Stimulated activated CD8-positive, alpha-beta memory T cell treated with anti-CD3 and anti-CD28 coated beads, Interleukin-15, amount 100 ng/mL, for 4 hours (primary cell): ENCODE measurements at places on chromosomes 13 and 19.

DNA sequence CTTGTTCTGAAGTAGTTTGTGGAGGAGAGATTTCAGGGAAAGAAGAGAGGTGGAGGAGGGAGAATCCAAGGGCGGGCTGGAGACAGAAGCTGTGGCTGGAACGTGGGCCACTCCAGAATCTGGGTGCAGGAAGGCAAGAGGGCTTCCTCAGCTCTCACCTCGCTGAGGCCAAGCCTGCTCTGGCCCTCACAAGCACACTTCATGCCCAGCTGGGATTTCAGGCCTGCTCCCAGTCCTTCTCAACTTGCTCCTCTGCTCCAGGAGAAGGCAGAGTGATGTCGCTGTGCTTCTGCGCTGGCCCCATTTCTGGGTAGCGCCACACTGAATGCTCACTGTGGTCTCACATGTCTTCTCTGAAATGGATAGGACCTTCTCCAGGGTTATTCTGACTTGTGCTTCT is 328.8 kb downstream of the FGF9 start:
- DNase-seq: no peak

DNA sequence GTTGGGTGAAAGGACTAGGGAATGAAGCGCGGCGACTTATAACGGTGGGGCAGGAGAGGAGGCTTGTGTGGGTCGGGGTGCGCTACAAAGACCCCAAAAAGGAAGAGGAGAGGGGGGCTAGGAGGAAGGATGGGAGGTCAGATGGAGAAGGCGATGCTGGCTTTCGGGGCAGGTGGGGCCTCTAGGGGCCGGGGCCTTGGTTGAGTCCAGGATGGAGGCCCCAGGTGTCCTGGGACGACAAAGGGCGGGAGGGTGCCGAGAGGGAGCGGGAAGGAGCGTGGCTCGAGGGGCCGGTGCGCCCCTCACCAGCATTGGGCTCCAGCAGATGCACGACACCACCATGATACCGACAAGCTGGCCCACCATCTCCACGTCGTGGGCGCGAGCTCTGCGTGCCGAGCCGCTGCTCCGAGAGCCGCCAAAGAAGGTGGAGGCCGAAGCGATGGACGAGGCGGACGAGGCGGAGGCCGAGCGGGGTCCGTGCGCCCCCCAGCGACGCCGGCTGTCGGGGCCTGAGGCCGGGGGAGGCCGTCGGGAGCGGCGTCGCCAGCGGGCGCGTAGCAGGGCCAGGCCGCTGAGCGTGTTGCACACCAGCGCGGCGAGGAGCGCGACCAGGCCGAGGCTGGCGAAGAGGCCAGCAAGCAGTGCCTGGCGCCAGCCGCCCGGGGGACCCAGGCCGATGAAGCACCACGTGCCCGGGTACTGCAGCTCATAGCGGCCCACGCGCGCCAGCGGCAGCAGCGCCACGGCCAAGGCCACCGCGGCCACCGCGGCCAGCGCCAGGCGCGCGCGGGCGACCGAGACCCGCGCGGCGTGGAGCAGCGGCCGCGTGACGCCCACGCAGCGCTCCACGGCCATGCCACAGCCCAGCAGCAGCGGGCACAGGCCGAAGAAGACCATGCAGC is 1.8 kb downstream of the PTGER1 start:
- no peak for DNase-seq

DNA sequence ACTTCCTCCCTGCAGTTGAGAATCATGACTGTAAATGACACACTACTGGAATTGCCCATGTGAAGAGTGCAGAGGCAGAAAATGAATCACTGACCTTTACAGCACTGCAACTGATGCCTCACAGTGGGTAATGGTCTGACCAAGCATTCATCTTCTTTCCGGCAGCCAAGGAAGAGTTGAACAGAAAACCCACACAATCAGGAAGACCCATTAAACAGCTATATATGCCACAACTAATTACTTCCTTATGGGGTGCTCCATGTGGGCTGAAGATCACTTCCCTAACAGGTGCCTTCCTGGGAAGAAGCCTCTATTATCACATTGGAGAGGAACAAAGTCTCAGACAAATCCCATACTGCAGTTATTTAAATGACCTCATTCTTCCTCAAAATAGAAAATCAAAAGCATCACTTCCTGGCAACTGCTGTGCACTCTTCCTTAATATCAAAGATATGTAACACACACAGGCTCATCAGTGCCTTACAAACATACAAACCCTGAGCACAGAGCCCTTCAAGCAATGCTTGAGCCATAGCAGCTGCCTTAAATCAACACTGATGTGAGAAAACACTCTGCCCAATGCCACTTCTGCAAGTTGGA is 45.8 kb downstream of the RUBCNL start:
- DNase-seq: no peak

- no peak for DNase-seq
These were observed 485.3 kb downstream of the SLITRK6 start for GRCh38 chr13:85313761-85314503.

DNA sequence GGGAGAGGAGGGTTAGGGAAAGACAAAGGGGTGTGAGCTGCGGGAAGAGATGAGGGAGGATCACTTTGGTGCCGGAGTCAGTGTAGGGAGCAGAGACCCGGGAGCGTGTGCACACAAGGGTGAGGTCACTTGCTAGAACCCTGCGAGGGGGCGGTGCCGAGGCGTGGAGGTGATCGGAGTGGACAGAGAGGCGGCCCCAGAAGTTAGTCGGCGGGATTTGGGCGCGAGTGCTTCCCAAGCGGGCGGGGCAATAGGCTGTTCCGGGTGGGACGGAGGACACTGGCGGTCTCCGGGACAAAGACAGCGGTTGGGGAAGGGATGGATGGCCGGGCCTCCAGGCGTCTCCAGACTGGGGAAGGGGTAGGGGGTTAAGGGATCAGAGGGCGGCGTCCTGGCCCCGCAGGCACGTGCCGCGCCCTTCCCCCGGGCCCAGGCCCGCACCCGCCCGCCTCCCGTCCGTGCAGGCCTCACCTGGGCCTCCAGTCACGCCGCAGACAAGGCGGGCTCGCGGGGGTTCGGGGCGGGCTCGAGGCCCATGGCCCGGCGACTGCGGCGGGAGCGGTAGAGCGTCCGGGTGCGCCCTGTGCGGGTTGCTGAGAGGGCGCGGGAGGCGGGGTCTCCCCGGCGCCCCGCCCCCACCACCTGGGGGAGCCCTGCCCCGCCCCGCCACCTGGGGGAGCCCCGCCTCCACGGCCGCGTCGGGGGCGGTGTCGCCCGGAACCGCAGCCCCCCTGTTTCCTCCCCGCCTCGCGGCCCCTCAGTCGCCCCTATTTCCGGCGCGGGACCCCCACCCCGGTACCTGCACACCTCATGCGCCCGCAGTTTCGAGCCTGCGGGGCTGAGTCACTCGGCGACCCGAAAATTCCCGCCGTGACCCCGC is at the start of gene LPAR2:
TSS of gene LPAR2 (minus strand) at position 600 of the 880 bp plus-strand sequence. CDS start 945 bp downstream, outside the sequence.
- no peak for DNase-seq

GRCh38 chr13:68428292-68428691 is 1198.2 kb upstream of the PCDH9 start:
- DNase-seq: no peak

- DNase-seq: no peak
These were observed 299.3 kb upstream of the ARGLU1 start for GRCh38 chr13:106867249-106867648.

- DNase-seq: no peak
These were observed 16.8 kb downstream of the ZNF431 start for GRCh38 chr19:21158523-21159135.

GRCh38 chr13:66969291-66969690 is 260.8 kb downstream of the PCDH9 start:
- DNase-seq: no peak

GRCh38 chr19:1248139-1248785 is at the start of gene MIDN:
MIDN (plus strand) TSS chr19:1248583; CDS start chr19:1250297, 1,714 bp downstream.
- DNase-seq: no peak

DNA sequence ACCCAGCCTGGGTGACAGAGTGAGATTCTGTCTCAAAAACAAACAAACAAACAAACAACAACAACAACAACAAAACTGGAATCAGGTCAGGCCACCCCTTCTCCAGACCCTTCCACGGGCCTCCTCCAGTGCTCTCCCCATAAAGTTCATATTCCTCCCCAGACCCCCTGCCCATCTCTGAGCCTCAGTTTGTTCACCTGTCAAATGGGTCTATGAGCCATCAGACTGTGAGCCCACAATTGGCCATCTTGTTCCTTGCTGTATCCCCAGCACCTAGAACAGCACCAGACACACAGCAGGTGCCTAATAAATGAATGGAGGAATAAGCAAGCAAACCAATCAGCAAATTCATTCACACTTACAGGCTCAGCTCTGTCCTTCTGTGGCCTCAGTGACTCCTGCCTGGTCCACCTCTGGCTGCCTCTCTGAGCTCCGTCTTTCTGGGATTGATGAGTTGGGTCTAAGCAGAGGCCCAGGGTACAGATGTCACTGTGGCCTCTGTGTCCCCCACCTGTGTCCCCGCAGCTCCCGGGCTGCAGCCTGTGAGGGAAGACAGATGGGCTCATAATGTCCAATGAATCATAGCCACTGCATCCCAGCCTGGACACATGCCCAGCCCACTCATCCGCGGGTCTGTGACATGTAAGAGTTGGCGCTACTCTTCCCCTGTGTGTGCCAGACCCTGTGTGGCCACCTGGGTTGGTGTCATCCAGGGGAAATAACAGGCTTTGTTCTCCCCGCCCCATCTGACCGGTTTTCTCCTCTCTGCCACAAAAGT is 19.6 kb upstream of the PTPRS start:
- no peak for DNase-seq
